ENCODE measurements at places on chromosomes 2 and 18. TPM values are rescaled to one million over a fixed set of nuclear protein-coding genes. Genes with fewer than 3 reads are reported as not detected.

DNA sequence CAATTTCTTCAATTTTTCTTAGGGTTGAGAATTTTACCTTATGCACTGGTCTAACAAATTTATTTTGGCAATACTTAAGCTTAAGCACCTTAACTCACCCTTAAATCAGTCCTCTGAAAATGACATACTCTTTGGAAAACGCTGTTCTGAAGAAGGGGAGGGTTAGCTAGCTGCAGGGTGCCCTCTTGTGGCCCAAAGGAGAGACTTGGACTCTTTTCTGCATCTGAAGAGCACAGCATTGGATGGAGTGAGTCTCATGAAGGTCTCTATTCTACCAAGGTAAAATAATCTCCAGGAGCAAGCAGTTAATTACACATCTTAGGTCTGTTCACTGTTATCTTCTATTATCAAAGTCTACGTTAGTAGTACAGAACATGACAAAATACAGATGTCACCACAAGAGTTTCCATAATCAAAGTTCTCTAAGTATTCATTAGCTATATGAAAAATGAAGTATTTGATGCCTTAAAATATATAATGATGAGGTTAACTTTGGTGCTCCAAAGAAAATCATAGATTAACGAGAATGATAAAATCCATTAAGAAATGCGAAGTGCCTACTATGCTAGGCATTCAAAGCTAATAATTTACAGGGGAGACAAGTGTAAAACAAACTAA is 24.4 kb downstream of the PUM2 start:
- H3K4me1 ChIP-seq, result peaks cover 9% of the 10 kb centered on the region
- DNase-seq, result no peak
- H3K27me3 ChIP-seq, result no peaks in the 10 kb centered on the region
- no peak overlapping the region for H3K27ac ChIP-seq

DNA sequence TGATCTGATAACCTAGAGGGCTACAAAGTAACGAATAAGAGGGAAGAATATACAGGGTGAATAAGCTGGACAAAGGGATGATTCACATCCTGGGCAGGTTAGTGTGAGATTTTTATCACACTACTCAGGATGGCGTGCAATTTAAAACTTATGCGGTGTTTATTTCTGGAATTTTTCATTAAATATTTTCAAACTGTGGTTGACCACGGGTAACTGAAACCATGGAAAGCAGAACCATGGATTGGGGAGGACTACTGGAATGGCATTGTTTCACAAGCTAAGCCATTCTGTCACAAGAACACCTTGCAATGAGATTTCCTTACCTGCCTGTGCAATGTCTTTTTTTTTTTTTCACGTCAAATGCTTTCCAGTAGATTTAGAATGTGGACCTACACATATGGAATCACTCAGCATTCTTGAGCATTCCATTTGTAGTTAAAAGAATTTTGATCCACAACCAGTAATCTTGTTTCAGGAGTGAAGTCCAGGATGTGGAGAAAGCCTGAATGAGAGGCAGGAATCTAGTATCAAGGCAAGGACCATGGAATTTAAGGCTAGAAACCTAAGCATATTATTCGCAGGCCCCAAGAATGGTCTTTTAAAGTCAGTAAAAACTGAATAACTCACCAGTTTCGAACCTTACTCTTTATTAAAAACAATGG is 8.0 kb upstream of the CDK15 start:
- peaks cover 35% of the 10 kb centered on the region for H3K4me1 ChIP-seq
- H3K4me3 ChIP-seq, result no peak overlapping the region
- DNase-seq, result peak; percentile 71
- no peaks in the 10 kb centered on the region for H3K36me3 ChIP-seq
- no peaks in the 10 kb centered on the region for H3K27me3 ChIP-seq

- peaks cover 6% of the 10 kb centered on the region for H3K36me3 ChIP-seq
- no peak for DNase-seq
- H3K27ac ChIP-seq, result no peak overlapping the region
- no peaks in the 10 kb centered on the region for H3K27me3 ChIP-seq
These were observed 37.0 kb downstream of the FIGN start for GRCh38 chr2:163698857-163699256.

DNA sequence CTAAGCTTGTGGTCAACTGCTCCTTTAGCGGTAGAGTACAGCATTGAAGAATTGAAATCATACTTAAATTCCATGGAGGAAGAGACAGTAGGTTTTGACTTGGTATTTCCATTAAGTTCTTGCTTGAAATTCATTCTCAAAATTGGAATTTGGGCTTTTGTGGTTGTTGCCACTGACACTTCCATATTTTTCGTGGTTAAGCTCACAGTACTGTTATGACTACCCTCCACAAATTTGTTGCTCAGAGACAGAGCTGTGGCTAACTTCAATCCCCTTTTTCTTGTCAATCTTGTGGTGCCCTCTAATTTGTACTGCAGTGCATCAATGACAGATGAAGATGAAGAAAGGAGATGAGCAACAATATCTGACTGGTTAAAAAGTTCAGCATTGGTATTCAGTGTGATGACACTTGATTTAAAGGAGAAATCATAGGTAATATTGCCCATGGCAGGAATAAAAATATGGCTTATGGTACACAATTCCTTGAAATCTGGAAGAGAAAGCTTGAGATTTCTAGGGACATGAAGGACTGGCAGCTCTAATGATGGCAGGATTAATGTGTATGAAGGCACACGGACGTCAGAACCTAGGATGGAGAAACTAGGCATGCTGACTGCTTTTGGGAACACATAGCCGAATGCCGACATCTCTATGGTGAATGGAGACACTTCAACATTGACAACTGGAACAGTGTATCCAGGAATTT is 37.3 kb downstream of the APOB start:
- H3K36me3 ChIP-seq, result no peaks in the 10 kb centered on the region
- H3K27me3 ChIP-seq, result no peaks in the 10 kb centered on the region
- DNase-seq, result no peak

- DNase-seq, result no peak
- H3K27me3 ChIP-seq, result no peaks in the 10 kb centered on the region
- no peaks in the 10 kb centered on the region for H3K36me3 ChIP-seq
- H3K27ac ChIP-seq, result no peak overlapping the region
- H3K4me3 ChIP-seq, result no peak overlapping the region
These were observed 16.5 kb downstream of the OXER1 start for GRCh38 chr2:42747422-42747821.

GRCh38 chr2:237444071-237444470 is 30.1 kb upstream of the COL6A3 start:
- peaks cover 23% of the 10 kb centered on the region for H3K4me1 ChIP-seq
- no peaks in the 10 kb centered on the region for H3K36me3 ChIP-seq
- no peak overlapping the region for H3K27ac ChIP-seq
- DNase-seq, result no peak

- no peak for DNase-seq
- peaks cover 11% of the 10 kb centered on the region for H3K36me3 ChIP-seq
- H3K4me1 ChIP-seq, result peaks cover 6% of the 10 kb centered on the region
- no peak overlapping the region for H3K27ac ChIP-seq
- H3K4me3 ChIP-seq, result no peak overlapping the region
These were observed 23.5 kb downstream of the MIB1 start for GRCh38 chr18:21763846-21764646.

DNA sequence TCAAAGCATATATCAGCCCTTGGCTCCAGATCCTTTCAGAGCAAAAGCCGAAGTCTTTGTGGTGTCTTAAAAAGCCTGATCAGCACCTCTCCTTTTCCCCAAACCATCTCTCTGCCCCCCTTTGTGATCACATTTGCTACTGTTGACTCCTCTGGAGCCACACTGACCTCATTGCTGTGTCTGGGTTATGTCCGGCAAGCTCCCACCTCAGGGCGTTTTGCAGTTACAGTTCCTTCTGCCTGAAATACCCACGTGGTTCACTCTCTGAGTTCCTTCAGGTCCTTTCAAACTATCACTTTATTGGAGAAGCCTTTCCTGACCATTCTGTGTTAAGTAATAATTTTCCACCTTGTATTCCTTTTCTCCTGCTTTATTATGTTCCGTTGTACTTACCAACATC is 11.8 kb downstream of the C2orf69 start:
- H3K4me1 ChIP-seq, result no peaks in the 10 kb centered on the region
- H3K27ac ChIP-seq, result no peak overlapping the region
- H3K27me3 ChIP-seq, result no peaks in the 10 kb centered on the region
- H3K36me3 ChIP-seq, result peaks cover 49% of the 10 kb centered on the region
- no peak overlapping the region for H3K4me3 ChIP-seq

- no peaks in the 10 kb centered on the region for H3K27me3 ChIP-seq
- DNase-seq, result no peak
- no peak overlapping the region for H3K4me3 ChIP-seq
- H3K27ac ChIP-seq, result no peak overlapping the region
These were observed 52.0 kb upstream of the COL3A1 start for GRCh38 chr2:188922191-188922590.

- no peak overlapping the region for H3K4me3 ChIP-seq
- no peak for DNase-seq
- peak overlapping the region; percentile 23 for H3K27ac ChIP-seq
- no peaks in the 10 kb centered on the region for H3K36me3 ChIP-seq
- peaks cover 16% of the 10 kb centered on the region for H3K4me1 ChIP-seq
- no peaks in the 10 kb centered on the region for H3K27me3 ChIP-seq
These were observed 133.8 kb upstream of the RNF152 start for GRCh38 chr18:62026586-62026985.

DNA sequence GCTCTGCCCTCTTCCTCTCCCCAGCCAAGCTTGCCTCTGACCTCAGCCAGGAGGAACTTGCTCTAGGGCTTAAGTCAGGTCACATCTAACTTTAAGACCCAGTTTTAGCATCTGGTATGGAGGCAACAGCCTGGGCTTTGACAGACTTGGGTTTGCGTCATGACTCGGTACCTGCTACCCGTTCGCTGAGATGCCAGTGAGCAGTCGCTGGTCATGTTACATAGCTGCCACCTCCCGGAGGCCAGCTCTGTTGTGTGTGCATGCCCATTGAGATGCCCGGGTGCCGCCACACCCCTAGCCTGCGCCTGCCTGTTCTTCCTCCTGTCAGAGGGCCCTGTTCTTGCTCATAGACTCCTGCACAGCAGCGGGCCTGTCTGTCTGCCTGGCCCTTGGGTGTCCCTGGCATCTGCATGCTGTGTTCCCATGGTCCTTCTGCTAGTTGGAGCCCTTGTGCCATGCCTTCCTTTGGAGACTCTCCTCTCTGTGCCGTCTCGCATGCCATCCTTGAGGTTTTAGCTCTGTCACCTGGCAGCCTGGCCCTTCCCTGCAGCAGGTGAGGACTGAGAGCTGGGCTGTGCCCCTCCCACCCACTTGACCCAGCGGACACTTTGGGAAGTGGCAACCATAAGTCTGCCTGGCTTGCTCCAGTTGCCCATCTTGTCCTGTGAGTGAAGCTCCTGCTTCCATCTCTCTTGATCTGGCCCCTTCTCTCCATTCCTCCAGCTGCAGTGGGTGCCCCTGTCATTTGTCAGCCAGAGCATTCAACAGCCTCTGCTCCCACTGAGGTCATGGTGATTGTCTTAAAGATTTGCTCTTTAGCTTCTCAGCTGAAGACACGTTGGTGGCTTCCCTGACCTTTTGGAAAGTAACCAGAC is 24.9 kb downstream of the ASAP2 start:
- no peak for DNase-seq
- no peaks in the 10 kb centered on the region for H3K27me3 ChIP-seq
- H3K36me3 ChIP-seq, result no peaks in the 10 kb centered on the region

DNA sequence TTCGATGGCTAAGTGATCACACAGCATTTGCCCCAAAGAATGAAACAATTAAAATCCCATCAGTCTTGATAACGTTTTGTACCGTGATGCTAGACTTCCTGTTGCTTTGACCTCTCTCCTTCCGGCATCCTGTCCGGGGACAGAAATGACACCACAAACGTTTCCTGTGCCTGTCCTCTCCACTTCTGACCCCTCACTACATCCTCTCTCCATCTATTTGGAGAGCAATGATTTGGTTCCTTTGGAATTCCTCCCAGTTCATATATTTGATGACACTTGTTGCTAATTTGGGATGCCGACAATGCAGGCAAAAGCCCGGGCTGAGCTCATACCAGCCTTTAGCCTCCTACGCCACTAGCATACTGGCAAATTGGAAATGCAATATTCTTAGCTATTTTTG is 151.2 kb upstream of the CCDC68 start:
- H3K27me3 ChIP-seq, result no peaks in the 10 kb centered on the region
- H3K4me3 ChIP-seq, result no peak overlapping the region
- no peaks in the 10 kb centered on the region for H3K4me1 ChIP-seq
- H3K27ac ChIP-seq, result no peak overlapping the region
- no peaks in the 10 kb centered on the region for H3K36me3 ChIP-seq

- H3K27ac ChIP-seq, result no peak overlapping the region
- no peaks in the 10 kb centered on the region for H3K27me3 ChIP-seq
These were observed 18.1 kb upstream of the ANXA4 start for GRCh38 chr2:69723791-69724190.

- no peaks in the 10 kb centered on the region for H3K36me3 ChIP-seq
- no peak overlapping the region for H3K27ac ChIP-seq
- H3K27me3 ChIP-seq, result no peaks in the 10 kb centered on the region
- no peak for DNase-seq
- peaks cover 9% of the 10 kb centered on the region for H3K4me1 ChIP-seq
These were observed 34.5 kb upstream of the L3MBTL4 start for GRCh38 chr18:6449213-6449612.

The EIF2AK3 gene
- 15.0 TPM for total RNA-seq

The MRPL30 gene
- total RNA-seq, result 53.4 TPM

The CD226 gene
- total RNA-seq, result 0.39 TPM

The MDH1B gene
- 0.42 TPM for total RNA-seq

The ZBTB7C gene
- total RNA-seq, result 0.50 TPM

The PPP1R1C gene
- not detected for total RNA-seq

The DNAH7 gene
- under 0.01 TPM for total RNA-seq

The NYAP2 gene
- not detected for total RNA-seq

The POTEI gene
- total RNA-seq, result not detected

The NXPH2 gene
- 8.3 TPM for total RNA-seq

The FBXO36 gene
- total RNA-seq, result 3.8 TPM

The NETO1 gene
- total RNA-seq, result not detected

The AKAIN1 gene
- total RNA-seq, result not detected

The DAW1 gene
- total RNA-seq, result 0.16 TPM

All from SJSA1 (cell line).